Upper lobe of right lung (tissue), 1 donor: ENCODE measurements at places on chromosomes 2 and 18. TPM values are rescaled to one million over a fixed set of nuclear protein-coding genes. Genes with fewer than 3 reads are reported as not detected.

- no peak for DNase-seq
- H3K4me3 ChIP-seq, result no peak overlapping the region
- no peaks in the 10 kb centered on the region for H3K4me1 ChIP-seq
Observed at GRCh38 chr2:29273685-29274611, 158.7 kb downstream of the CLIP4 start.

STRADB gene
- total RNA-seq, result 18.9 TPM

DNA sequence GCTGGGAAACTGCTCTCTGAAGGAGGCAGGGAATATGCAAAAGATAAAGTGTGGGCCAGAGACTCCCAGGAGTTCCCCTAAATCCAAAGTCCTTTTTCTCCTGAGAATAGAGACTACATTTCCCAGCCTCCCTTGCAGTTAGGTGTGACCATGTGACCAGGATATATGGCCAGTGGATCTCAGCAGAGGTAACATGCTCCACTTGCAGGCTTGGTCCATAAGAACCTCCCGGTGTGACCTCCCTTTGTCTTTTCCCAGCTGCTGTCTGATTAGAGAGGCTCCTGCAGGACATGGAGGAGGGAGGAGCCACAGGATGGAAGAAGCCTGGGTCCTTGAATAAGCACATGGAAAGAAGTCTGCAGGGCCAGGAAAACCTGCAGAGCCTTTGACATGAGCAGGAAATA, 76.2 kb downstream of the TGFA start:
- no peak overlapping the region for H3K4me3 ChIP-seq
- no peak for DNase-seq
- H3K27me3 ChIP-seq, result no peaks in the 10 kb centered on the region
- no peaks in the 10 kb centered on the region for H3K36me3 ChIP-seq
- no peaks in the 10 kb centered on the region for H3K4me1 ChIP-seq

CRACDL gene
- 33.3 TPM for total RNA-seq

DNA sequence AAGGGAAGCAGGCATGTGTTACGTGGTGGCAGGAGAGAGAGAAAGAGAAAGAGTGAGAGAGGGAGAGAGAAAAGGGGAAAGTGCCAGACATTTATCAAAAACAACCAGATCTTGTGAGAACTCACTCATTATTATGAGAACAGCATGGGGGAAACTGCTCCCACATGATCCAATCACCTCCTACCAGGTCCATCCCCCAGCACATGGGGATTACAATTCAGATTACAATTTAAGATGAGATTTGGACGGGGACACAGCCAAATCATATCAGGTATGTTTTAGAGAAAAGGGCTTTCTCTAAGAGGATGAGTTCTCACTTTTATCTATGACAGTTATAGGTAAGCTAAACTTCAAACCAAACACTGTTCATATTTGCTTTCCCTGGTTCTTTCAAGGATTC, 597.3 kb upstream of the PIK3C3 start:
- DNase-seq, result no peak
- no peak overlapping the region for H3K27ac ChIP-seq
- no peaks in the 10 kb centered on the region for H3K36me3 ChIP-seq
- no peak overlapping the region for H3K4me3 ChIP-seq
- no peaks in the 10 kb centered on the region for H3K27me3 ChIP-seq
- H3K4me1 ChIP-seq, result no peaks in the 10 kb centered on the region

IL36A gene
- not detected for total RNA-seq

GRCh38 chr2:159124441-159124911, 156.0 kb downstream of the TANC1 start:
- no peak for DNase-seq
- H3K36me3 ChIP-seq, result no peaks in the 10 kb centered on the region
- H3K4me3 ChIP-seq, result no peak overlapping the region
- H3K27me3 ChIP-seq, result no peaks in the 10 kb centered on the region
- H3K4me1 ChIP-seq, result peaks cover 23% of the 10 kb centered on the region

- no peaks in the 10 kb centered on the region for H3K27me3 ChIP-seq
- no peaks in the 10 kb centered on the region for H3K36me3 ChIP-seq
- no peak overlapping the region for H3K27ac ChIP-seq
- no peak for DNase-seq
- H3K4me1 ChIP-seq, result no peaks in the 10 kb centered on the region
Observed at GRCh38 chr18:50072146-50072545, 122.8 kb downstream of the MYO5B start.

DNA sequence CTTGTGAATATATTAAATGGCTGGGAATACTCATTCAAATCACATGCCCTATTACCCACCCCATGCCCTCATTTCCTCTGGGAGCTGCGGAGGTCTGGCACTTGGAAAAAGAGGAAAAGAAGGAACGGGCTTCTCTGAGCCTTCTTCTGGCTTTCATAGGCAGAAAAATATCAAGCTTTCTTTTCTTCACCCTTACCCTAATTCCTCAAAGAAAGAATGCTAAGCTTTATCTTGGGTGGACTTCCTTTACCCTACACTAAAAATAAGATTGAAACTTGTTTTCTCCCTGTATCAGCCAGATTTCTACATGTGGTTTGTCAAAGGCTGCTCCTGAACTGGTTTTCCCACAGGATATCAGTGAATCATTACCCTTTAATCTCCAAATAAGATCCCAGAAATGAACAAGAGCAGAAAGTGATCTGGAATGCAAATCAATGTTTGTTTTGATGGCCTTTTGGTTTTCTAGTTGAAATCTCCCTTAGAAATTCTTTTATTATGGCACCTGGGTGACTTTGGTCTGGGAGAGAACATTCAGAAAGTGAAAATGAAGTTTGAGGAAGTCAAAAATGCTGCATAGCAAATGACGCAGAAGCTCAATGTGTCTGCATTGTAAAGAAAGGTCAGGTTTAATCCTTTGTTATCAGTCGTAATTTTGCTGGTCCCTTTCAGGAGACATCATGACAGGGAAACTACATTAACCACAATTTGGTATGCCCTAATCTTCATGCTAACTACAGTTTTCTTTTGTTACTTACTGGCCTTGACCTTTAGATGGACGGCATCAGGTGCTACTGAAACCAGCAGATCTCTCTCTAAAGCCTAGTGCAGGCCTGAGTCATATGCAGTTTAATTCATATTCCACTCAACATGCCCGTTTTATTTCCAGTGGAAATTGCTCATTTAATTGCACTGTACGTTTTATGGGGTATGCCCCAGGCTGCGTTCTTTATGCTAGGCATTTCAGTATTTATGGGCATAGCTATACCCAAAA, 46.6 kb upstream of the HNRNPA3 start:
- peaks cover 25% of the 10 kb centered on the region for H3K4me1 ChIP-seq
- no peaks in the 10 kb centered on the region for H3K36me3 ChIP-seq
- DNase-seq, result no peak
- H3K4me3 ChIP-seq, result peak overlapping the region; percentile 52
- H3K27me3 ChIP-seq, result no peaks in the 10 kb centered on the region
- peak overlapping the region; percentile 87 for H3K27ac ChIP-seq
